SHP77 (cell line): ENCODE measurements at places on chromosomes 12 and 14.

- no peak for DNase-seq
Observed at GRCh38 chr12:80490329-80490728, 46.3 kb downstream of the PTPRQ start.

GRCh38 chr12:121915841-121916321 lies 2.5 kb upstream of the CFAP251 start:
- DNase-seq: no peak

DNA sequence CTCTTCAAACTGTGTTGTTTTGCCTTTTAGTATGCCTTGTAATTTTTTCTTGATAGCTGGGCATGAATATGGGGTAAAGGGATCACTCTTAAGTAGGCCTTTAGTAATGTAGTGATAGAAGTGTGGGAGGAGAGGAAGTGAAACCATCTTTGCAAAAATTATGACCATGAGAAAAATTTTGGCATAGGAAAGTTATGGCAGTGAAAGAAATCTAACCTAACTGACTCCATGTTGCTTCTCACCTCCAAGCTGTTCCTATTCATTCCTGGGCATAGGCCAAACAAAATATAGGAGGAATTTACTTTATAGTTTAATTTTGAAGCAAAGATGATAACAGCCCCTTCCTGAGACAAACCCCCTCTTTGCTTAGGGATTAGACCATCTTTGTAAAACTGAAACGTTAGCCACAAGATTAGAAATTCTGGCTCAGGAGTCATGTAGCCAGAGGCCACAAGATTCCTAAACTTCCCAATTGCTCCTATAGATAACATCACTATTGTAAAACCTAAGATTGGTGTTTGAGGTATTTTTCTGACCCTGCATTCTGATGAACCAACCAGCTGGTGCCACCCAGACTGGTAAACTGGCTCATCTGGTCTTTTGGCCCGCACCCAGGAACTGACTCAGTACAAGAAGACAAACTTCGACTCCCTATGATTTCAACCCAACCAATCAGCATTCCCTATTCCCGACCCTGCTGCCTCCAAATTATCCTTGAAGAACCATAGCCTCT lies 45.8 kb downstream of the CRADD start:
- DNase-seq: no peak

GRCh38 chr12:84497819-84498218 lies 414.8 kb downstream of the SLC6A15 start:
- no peak for DNase-seq

DNA sequence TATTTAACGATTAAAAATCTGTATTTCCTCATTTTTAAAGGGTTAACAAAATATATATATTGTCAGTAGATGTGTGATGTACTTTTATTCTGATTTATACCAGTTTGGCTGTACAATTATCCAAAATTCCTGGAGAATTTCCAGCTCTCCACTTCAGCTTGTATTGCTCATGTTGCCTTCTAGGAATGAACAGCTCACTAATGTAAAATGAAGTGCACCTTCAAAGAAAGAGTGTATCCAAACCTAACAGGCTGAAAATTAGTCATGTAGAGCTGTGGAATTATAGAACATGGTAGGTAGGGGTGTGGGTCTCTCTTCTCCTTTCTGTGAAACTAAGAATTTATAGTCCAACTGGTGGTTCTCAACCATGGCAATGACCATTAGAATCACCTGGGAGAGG lies 362.0 kb downstream of the ETNK1 start:
- DNase-seq: no peak

DNA sequence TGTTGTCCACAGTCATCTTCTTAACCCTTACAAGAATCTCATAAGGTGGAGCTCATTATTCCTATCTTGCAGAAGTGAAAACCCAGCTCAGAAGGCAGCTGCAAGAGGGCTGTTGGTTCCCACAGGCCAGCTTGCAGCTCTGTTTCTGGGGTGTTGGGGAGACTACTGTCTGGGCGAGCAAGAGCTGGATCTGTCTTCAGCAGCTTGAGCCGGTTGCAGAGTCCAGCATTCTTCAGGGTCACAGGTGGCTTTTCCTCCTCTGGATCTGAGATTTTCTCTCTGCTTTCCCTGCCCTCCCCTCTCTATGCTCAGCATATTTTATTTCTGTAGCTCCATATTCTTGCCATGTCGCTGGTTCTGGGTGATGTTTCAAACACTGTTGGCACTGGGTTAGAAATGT lies 87.4 kb downstream of the PAPOLA start:
- no peak for DNase-seq

- no peak for DNase-seq
Observed at GRCh38 chr12:114673169-114673833, 10.7 kb downstream of the TBX3 start.

DNA sequence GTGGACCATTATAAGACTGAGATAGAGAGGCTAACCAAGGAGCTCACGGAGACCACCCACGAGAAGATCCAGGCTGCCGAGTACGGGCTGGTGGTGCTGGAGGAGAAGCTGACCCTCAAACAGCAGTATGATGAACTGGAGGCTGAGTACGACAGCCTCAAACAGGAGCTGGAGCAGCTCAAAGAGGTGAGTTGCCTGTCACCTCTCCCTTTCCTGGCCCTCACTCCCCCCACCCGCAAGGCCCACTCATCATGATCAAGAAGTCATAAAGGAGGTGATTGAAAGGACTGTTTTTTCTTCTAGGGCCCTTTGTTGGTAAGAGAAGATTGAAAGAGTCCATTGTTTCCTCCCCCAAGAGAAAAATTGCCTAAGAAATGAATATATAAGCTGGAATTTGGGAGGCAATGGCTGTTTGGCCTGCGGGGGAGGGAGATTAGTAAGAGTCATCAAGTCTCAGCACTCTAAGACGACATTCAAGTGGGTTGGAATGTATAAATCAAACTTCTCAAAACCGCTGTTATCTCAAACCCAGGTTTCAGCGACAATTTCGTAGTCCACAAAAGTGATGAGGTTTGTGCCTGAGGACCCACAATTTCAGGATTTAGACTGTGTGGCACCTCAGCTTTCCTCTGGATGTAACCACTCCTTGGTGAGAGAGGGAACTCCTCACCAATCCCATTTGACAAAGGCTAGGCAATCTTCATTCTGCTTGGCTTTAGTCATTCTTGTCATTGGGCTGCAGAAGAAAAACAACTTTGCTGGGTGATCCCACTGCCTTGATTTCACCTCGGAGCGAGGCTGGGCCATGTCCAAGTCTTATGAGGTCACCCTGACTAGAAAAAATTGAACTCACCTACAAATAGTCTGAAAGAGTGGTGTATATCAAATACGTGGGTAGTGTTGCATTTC lies 966 bp downstream of the BICD1 start:
- peak; percentile 7 for DNase-seq

DNA sequence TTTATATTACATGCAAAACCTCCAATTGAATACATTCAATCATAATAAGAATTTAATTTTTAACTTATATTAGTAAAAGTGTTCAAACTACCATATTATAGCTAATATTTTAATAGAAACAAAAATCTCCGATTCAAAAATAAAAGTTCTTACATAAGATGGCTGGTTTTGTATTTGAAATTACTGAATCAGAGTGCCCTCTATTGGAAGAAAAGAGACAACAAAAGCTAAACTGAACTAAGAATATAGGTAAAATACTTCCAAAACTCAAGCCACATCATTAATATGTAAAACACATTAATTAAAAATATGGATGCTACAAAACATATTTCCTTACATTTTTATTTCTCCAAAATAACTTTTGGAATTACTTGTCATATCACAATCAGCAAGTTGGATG lies 120.3 kb downstream of the GARIN6 start:
- no peak for DNase-seq

- no peak for DNase-seq
Observed at GRCh38 chr12:132215299-132215989, 71.2 kb downstream of the NOC4L start.

- DNase-seq: peak; percentile 62
Observed at GRCh38 chr14:55454264-55455002, 14.0 kb upstream of the TBPL2 start.
